ENCODE measurements at places on chromosomes 16 and 17. TPM values are rescaled to one million over a fixed set of nuclear protein-coding genes. Genes with fewer than 3 reads are reported as not detected.

DNA sequence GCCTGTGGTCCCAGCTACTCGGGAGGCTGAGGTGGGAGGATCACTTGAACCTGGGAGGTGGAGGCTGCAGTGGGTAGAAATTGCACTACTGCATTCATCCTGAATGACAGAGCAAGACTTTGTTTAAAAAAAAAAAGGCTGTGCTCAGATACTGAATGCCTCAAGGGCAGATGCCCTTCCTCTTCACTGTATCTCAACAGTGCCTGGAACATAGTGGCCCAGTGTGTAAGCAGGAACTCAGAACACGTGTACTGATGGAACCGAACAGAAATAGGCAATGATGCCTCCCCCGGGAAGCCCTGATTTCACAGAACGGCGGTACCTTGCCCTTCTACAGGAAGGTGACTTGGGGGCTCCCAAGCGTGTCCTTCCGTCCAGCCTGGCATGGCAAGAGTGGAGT lies 46.8 kb downstream of the PLXDC1 start:
- no peak for DNase-seq

GRCh38 chr17:69714669-69715068 lies 300.2 kb downstream of the MAP2K6 start:
- DNase-seq = no peak

DNA sequence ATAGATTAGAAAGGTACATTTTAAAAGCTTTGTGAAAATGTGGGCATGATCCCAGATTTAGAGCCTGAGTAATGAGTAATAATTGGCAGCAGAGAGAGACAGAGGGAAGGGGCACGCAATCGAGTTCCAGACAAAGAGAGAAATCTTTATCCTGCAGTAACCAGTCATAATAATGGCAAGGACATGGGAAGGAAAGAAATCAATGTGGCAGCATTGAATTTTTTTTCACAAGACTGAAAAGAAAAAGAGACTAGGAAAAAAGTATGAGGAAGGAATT lies 790.8 kb upstream of the SOX9 start:
- DNase-seq = no peak

DNA sequence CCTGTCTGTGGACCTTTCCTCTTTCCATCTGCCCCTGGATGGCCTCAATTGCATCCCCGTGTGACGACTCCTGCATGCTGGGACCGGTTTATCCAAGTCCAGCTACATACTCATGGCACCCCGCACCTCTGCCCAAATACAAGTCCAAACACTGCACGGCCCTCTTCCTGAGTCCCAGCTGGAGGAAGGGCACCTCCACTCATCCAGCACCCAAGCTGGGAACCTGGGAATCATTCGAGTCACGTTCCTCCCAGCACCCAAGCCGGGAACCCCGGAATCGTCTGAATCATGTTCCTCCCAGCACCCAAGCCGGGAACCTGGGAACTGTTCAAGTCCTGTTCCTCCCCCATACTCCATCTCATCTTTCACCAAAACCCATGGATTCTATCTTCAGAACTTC lies 10.2 kb downstream of the TRARG1 start:
- no peak for DNase-seq

GRCh38 chr16:1458977-1459341 lies 14.6 kb upstream of the CCDC154 start:
- DNase-seq = no peak

GRCh38 chr17:58593123-58593522 lies 78.7 kb upstream of the MTMR4 start:
- no peak for DNase-seq

PIGQ gene
- 25.4 TPM for total RNA-seq

COQ7 gene
- total RNA-seq = 32.1 TPM

All from dermis blood vessel endothelial cell (primary cell).